ENCODE measurements at places on chromosomes 7 and 10.

DNA sequence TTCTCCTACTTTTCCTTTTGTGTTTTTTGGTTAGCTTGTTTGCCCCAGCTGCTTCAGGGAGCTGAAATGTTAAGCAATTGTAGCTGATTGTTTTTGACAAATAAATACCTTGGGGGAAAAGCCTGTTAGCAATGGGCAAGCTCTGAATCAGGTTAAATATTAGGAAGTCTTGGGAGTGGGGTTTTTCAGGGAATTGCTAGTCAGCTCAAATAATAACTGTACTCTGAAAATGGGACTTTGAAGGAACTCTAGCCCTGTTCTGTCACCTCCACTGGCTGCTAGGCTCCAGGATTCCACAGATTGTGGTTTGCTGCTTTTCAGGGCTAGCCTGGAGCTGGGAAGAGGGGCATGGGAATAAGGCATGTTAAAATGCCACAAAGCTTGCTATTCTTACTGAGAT, 39.5 kb downstream of the ADK start:
- no peak for DNase-seq

GRCh38 chr7:21867226-21867625, 78.5 kb downstream of the CDCA7L start:
- no peak for DNase-seq

GRCh38 chr7:40175725-40176510, 41.1 kb downstream of the SUGCT start:
- DNase-seq: no peak

GRCh38 chr10:92291616-92291865, 574 bp downstream of the MARCHF5 start:
- no peak for DNase-seq

- DNase-seq: no peak
Measured at GRCh38 chr7:36573066-36573465, 151.2 kb downstream of the AOAH start.

DNA sequence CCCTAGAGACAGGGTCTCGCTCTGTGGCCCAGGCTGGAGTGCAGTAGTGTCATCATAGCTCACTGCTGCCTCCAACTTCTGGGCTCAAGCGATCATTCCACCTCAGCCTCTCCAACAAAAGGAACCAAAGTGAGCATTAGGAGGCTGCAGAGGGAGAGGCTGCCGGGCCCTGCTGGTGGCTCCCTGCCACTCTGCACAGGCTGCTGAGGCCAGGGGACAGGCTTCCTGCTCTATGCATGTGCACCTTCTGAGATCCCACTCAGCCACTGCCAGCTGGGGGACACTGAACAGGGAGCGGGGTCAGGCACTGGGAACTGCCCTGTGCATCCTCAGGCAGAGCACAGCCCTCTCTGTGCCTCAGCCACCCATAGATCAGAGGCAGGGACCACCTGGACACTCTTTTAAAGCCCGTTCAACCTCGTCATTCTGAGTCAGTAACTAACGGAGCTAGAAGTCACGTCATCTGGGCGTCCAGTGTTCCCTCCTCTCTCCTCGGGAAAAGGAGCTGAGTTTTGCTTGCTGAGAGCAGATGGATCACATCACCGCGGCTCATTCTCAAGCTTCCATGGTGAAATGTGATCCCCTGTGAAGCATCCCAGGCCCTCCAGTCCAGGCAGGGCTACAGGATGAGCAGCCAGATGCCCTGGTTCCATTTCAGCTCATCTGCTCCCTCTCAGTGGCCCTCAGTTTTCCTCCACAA, 109.6 kb downstream of the MYL10 start:
- DNase-seq: no peak

DNA sequence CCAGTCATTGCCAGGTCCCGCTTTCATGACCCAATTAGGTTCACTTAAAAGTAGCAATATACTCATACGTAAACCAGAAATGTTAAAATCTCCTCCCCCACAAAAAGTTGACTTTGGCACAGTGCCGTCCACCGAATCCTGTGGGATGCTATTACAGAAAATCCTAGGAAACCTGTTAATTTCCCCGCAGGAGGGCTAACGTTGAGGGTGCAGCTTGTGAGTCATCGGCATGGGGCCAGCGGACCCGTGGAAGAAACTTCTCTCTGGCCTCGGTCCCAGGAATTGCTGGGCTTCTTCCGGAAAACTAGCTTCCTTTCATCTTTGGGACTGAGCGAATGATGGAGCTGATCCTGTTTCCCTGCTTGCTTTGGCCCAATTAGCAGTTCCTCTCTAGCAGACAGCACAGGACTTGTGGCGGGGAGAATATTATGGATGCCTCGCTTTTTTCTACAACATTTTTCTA, 13.5 kb downstream of the CRYGN start:
- DNase-seq: no peak

DNA sequence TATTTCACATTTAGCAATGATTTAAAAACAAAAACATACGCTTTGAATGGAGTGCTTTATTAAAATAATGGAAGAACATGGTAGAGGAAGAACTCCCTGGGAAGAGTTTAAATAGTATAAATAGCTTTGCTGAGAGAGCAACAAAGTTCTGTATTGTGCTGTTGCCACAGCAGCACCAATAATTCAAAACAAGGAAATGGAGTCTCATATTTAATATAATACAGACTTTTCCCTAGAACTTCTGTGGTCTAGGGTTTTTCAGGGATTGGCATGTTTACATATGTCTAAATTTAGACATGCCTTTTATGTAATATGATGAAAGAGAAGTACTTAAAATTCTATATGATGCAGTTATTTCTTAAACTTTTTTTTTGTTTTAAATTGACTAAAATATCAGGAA, 217.2 kb upstream of the HDAC9 start:
- DNase-seq: no peak

DNA sequence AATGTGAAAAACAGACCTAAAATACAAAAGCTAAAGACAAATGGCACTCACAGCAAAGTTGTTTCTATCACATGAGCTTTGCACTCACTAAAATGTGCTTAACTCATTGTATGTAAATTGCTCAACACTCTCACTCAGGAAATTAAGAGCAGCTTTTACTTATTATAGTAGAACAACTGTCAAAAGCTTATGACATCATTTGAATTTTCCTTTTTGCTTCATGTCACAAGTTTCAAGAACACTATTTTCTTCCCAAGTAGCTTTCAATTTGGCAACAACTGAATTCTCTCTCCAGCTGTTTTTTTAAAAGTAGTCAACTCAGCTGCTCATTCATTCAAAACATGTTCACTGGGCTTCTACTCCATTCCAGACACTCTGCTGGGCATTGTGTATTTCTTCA, 46.9 kb downstream of the ATE1 start:
- DNase-seq: no peak

DNA sequence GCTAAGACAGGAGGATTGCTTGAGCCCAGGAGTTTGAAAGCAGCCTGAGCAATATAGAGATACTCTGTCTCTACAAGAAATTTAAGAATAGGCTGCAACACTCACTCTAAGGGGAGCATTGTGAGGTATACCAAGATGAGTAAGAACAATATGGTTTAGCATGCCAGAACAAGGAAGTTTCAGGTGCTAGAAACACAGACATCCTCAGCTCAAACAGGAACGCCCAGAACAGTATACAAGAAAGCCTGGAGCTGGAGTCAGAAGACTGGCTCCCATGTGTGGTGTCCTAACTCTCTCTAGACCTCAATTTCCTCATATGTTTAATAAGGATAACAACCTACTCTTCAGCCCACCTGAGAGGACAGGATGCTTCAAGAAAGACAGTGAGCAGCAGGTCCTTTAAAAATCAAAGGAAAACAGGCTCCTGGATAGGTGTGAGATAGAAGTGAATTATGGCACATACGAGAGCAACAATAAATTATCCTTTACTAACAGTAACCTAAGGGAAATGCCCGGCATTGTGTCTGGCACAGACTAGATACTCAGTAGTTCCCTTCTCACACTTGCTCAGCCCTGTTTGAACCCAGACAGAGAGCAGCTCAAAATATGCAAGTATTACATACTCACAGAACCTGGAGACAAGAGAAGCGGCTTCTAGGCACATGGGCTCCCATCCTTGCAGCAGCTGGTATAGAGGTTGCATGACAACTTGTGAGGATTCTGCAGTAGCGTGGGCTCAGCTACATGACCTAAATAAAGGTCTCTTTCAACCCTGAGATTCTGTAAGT, 45.4 kb downstream of the KAT6B start:
- no peak for DNase-seq

DNA sequence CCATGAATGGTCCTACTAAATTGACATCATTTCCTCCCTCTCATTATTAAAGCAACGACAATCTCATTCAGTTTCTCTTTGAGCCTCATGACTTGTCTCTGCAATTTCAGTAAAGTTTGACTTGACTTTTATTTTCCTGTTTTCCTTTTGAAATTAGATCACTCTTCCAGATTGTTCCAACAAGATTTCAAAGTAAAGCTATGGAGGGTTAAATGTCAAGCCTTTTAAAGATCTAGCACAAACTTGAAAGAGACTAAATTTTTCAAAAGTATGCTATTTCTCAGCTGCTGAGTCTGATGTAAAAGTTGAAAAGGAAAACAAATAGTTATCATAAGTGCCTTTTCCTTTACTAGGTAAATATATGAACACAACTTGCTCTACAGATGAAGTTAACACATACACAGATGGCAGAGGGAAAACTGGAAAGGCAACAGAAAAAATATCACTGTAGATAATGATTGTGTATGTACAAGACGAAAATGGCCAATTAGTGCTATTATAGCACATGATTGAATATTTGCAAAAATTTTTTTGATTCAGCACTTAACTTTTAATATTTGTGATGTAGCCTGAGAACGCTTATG, 200.6 kb downstream of the WDR11 start:
- no peak for DNase-seq

- no peak for DNase-seq
Measured at GRCh38 chr10:86370006-86370585, 3.5 kb upstream of the GRID1 start.

GRCh38 chr10:82020999-82021398, 146.0 kb downstream of the NRG3 start:
- DNase-seq: no peak

GRCh38 chr10:131870831-131871672, 29.8 kb upstream of the PPP2R2D start:
- no peak for DNase-seq

GRCh38 chr7:10767771-10768170, 205.9 kb upstream of the PHF14 start:
- DNase-seq: no peak

DNA sequence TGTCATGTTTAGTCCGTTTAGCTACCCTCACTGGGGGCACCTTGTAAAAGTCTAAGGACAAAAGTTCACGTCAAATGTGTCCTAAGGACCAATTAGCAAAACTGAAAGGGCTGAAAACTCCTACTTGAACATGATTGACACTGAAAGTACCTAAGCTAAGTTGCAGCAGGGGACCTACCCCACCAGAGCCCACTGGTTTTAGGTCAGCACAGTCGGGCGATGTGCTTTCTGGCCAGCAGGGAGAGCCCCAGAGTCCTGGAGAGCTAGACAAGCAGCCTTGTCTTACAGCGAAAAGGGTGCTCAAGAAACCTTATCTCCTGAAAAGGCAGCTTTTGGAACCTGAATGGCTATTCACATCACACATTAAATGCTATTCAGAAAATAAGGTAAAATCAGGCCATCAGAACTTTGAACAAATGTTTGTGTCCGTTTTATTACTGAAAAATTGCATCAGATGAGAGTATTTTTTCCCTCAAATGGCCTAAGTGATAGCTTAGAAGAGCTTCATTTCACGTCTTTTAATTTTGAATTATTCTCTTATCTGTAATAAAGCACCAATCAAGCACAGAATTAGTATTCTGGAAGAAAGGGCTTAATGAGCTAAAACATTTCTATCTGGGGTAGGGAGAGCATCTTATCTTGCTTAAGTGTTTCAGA, 52.2 kb upstream of the MKI67 start:
- peak; percentile 33 for DNase-seq

GRCh38 chr7:129169686-129170440, 18.6 kb upstream of the SMO start:
- DNase-seq: peak; percentile 30

DNA sequence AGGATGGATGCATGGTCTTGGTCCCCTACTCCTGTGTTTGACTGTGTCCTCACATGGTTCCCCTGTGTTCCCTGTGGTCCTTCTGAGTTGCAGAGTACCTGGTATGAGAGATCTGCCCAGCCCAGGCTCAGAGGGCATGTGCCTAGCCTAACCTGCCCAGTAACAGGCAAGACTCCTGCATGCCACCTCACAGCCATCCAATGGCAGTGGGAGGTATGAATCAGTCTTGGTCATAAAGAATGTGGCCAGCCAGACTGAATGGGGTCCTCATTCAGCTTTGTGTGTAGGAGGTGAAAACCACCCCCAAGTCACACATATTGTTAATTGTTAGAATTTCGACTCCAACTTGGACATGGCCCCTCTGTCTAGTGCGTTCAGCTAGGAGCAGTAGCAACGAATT, 17.2 kb upstream of the GPR158 start:
- no peak for DNase-seq

DNA sequence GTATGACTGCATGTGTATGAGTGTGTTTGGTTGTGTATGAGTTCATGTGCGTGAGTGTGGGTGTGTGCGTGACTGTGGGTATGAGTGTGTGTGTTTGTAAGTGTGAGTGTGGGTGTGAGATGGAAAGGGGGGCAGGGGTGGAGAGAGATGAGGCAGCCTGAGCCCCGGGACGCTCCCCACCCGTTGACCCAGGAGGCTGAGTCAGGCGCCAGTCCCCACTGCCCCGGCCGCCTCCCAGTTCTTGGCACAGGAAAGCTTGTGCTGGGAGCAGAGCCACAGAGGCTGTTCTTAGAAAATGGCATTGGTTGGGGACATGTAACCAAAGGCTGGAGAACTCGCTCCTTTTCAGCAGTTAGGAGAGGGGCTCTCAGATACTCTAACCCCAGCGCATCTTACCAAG, 27.8 kb upstream of the NUB1 start:
- DNase-seq: no peak

GRCh38 chr10:3406556-3406955, 234.0 kb upstream of the PITRM1 start:
- no peak for DNase-seq

GRCh38 chr10:77741746-77742145, 104.1 kb upstream of the KCNMA1 start:
- DNase-seq: no peak

GRCh38 chr10:80485946-80486764, 32.0 kb downstream of the TSPAN14 start:
- no peak for DNase-seq

Measured in CD4-positive, alpha-beta T cell (primary cell).